ENCODE measurements at places on chromosomes 11 and 22.
A peak's percentile ranks its signal among the peaks of the same experiment; 100 is the strongest.

GRCh38 chr11:47035108-47035507 lies 98.5 kb downstream of the CSTPP1 start:
- DNase-seq = no peak

- no peak for DNase-seq
Observed at GRCh38 chr22:29693161-29693560, 26.6 kb upstream of the CABP7 start.

- no peak for DNase-seq
Observed at GRCh38 chr11:82599836-82600235, 133.8 kb downstream of the FAM181B start.

GRCh38 chr11:15695096-15695721 lies 580.5 kb downstream of the INSC start:
- no peak for DNase-seq

- no peak for DNase-seq
Observed at GRCh38 chr11:55661901-55662300, at the start of gene OR4C6. Gene OR4C6, plus strand, starts transcription at chr11:55662201. Its CDS starts 2,966 bp downstream, at chr11:55665167.

DNA sequence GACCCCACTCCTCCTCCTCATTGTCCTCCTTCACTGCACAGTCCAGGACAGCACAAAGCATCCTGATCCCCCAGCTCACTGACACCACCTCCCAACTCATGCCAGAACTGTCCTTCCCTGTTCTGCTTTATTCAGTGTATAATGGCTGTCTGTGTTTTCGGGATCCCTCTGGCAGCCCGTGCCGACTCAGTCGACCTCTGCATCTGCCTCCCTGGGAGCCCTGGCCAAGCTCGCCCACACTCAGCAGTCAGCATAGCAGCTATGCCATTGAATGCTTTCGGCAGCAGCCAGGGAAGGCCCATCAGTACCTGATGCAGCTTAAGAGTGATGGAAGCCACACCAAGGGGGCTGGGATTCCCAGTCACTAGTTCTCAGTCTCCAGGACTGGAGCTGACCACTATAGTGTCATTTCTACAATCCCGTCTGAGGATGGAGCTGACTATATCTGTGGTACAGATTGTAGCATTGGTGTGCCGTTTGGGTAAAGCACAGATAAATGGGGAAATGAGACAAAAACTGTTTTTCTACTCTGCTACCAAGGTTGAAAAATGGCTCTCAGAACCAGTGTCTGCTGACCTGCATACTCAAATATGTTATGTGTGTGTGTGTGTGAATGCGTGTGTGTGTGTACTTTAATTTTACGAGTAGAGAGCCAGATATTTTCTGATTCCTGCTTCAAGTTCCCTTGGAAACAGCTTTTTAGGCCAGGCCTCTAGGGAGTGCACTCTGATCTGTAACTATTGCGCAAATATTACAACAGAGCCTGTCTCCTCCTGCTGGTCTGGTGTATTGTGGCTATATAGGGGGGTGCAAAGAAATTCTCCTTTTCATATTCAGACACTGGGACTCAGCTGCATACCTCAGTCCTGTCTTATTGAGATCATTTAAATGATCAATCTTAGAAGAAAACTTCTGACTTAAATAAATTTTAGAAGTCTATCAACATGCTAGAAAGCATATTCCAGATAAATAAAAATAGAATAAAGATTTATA lies 78.8 kb upstream of the TOP3B start:
- no peak for DNase-seq

DNA sequence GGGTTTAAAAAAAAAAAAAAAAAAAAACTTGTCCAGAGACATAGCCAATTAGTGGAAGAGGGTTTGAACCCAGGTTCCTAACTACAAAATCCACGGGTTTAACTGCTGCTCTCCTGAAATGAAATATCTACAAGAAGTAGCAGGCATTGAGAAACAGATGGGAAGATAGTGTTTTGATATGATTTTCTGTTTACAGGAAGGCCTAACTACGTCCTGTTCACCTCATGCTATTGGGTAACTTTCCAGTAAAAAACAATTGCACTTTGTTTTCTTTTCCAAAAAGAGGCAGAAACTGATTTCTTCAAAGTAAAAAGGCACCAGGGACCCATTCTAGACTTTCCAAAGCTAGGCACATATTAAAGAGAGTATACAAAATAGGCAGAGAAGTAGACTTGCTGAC lies 5.9 kb upstream of the C11orf91 start:
- no peak for DNase-seq

DNA sequence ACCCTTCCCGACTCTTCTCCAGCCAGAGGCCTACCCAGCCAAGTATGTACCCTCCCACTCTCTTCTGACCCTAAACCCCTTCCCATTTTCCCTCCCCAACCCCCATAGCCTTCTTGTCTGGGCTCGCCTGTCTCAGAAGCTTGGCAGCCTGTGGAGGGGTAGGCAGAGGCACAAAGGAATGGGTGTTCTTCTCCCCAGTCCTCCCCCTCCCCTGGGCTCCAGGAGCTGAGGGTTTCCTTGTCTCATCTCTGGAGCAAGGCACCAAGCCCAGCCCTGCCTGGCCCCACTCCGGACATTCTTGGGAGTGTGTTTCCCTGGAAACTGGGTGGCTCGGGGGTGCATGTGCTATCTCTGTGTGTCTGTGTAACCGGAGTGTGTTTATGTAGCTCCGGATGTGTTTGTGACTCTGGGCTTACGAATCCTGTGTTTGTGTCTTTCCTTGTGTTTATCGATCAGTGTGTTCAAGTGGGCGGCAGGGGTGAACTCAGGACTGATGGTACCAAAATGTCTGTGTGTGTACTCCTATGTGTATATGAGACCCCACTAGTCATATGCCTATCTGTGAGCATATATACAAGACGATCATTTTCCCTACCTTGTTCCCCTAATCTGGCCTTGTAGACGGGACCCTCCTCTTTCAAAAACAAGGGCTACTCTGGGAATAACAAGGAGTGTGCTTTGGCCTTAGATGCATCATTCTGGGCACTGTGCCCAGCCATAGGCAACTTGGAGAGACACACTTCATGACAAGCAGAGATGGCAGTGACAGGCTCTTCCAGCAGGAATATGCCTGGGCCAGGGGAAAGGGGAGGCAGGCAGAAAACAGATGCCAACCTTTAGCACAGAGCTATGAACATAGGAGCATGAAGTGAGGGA lies 10.9 kb downstream of the PHLDB1 start:
- no peak for DNase-seq

DNA sequence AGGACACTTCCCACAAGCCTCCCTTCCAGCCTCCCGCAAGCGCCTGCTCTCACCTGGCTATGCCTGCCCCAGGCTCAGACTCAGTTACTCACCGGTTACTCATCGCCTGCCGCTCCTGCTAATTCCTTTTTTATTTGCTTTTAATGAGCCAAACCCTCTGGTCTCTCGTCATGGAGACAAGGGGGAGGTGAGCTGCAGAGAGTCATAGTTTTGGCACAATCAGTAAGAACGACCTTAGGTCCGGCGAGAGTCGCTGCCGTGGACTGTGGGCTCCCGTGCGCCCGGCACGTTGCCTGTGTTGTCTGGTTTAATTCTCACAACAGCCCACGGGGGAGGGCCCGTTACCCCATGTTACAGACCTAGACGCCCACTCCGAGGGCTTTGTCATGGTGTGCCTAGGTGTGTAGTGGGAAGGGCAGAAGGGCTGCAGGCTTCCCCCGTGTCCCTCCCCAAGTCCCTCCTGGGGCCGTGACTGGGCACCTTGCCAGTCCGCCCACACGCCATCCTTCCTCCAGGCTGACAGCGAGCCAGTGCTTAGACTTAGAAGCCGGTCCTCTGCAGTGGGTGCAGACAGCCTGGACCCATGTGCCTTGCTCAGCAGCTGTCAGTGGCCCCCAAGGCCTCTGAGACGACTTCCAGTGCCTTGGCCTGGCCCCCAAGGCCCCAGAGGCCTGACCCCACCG lies 42.2 kb downstream of the WNT7B start:
- DNase-seq = no peak

GRCh38 chr11:3345736-3346135 lies 33.2 kb downstream of the ZNF195 start:
- DNase-seq = no peak

DNA sequence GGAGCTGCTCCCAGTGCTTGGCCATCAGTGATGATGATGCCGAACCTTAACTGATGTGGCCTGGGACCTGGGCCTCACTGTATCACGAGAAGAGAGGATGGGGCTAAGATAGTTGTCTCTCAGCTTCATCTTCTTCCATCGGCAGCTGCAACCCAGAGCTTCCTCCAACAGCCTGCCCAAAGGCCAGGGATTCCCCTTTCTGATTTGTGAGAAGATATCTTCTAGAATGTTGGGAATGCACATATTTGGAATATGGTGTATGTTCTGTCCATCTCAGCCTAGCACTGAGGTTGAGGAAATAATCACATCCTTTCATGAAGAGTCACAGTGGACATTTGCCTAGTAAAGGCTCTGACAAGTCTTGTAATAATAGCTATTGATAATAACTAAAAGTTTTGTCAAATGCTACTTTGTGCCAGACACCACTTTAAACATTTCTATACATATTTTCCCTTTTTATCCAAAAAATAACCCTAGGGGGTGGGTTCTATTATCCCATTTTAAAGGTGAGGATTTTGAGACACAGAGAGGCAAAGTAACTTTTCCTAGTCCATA lies 73.1 kb downstream of the COMMD9 start:
- DNase-seq = no peak

DNA sequence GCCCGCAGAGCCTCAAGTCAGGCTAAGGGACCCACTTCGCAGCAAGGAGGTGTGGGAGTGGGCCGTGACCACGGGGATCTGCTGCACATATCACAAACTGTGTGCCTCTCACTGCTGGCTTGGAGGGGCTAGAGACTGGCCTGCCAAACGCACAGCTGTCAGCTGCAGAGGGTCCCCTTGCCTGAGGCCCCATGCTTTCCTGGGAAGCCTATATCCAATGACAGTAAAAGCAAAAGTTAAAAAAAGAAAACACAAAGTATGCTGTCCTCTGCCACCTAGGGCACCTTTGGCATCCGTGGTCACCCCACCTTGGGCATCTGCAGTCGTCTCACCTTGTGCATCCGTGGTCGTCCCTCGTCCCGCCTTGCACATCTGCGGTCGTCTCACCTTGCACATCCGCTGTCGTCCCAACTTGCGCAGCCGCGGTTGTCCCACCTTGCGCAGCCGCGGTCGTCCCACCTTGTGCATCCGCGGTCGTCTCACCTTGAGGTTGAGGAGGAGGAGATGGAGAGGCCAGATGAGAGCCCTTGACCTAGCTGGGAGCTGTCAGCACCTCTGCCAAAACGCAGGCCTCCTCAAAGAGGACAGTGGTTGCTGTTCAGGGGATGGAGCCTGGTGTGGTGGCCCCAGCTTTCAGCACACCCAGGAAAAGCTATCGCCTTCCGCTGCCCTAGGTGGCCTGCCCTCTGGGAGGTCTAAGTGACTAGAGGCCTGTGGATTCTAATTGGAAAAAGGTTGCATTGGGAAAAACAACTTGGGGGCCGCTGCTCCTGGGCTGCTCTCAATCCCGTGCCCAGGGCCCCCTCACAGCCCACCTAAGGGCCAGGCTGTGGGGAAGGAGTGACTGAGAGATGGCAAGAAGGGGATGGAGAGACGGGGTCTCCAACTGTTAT lies 90.5 kb downstream of the MYEOV start:
- no peak for DNase-seq

GRCh38 chr11:20004866-20005265 lies 155.4 kb downstream of the DBX1 start:
- DNase-seq = no peak

DNA sequence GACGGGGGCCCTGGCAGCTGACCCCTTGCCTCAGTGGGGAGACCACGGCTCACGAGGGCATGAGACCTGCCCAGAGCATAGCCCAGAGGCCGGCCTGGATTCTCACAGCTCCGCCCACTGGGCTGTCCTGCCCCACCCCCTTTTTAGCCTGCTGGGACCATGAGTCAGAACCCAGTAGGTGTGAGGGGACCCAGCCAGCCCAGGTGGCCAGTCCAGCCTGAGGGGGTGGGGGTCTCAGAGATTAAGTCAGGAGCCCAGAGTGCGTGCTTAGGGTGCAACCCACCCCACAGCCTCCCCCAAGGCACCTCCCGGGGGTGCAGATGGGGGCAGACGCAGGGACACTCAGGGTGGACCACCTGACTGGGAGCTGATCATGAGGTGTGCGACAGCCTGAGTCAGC lies 40.1 kb upstream of the PPARA start:
- peak; percentile 32 for DNase-seq

- peak; percentile 59 for DNase-seq
Observed at GRCh38 chr11:726278-727220, 20.5 kb downstream of the EPS8L2 start.

- DNase-seq = no peak
Observed at GRCh38 chr11:72250661-72251464, 6.9 kb upstream of the PHOX2A start.

DNA sequence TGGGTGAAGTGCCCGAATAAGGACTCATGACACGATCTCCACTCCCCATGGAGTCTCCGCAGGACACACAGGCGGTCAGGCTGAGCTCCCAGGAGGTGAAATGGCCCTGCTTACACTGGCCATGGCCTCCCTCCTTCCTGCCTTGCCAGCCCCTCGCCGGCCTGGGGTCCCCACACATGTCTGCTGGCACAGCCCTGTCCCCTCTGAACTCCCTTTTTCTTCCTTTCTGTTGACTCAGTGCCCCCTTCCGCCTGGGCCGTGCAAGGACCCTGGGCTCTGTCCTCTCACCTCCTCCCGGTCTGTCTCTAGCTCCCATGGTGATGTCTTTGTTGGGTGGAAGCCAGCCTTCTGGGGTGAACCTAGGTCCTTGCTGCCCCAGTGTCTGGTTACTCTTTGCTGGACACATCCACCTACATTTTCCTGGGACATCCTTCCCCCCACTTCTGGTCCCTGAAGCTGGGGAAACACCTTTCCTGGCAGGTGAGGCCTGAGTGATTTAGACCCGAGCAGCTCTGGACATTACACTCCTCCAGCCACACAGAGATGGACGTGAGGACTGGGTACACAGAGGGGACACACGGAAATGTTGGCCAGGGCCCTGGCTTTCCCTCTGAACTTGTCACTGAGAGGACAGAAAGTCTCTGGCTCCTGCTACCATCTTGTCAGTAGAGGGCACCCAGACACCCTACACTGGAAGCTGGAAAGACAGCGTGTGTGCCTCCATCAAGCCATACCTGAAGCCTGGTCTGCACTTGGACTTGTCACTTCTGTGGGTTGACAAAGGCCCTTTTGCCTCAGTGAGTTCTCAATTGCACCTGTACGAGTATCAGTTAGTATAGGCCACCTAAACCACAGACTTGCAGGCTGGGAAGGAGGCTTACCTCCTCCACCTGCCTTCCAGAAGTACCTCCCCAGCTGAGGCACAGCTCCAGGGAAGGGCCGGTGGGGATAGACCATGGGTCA lies 864.3 kb downstream of the TBC1D22A start:
- DNase-seq = no peak

All from activated naive CD8-positive, alpha-beta T cell treated with anti-CD3 and anti-CD28 coated beads, Interleukin-2, amount 50 U/mL, for 24 hours (primary cell).